ENCODE measurements at places on chromosomes 6 and 20.

DNA sequence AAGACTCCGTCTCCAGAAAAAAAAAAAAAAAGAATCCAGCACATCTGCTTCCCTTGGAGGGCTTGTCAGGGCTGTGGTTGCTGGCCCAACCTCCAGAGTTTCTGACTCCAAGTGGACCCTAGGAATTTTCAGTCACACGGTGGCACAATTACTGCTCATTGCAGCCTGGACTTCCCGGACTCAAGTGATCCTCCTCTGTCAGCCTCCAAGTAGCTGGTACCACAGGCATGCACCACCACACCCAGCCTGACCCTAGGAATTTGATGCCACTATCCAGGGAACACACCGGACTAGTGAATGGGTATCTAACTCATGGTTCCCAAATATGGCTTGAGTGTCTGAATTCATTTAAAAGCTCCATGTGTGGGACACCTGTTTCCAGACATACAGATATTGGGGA is 9.8 kb upstream of the MAPRE1 start:
- DNase-seq: no peak

GRCh38 chr6:123997223-123997622 is 193.6 kb downstream of the NKAIN2 start:
- no peak for DNase-seq

- DNase-seq: peak; percentile 51
These were observed 67.7 kb downstream of the PHACTR2 start for GRCh38 chr6:143745166-143746133.

- no peak for DNase-seq
These were observed 224.0 kb downstream of the EYA2 start for GRCh38 chr20:47118641-47119040.

DNA sequence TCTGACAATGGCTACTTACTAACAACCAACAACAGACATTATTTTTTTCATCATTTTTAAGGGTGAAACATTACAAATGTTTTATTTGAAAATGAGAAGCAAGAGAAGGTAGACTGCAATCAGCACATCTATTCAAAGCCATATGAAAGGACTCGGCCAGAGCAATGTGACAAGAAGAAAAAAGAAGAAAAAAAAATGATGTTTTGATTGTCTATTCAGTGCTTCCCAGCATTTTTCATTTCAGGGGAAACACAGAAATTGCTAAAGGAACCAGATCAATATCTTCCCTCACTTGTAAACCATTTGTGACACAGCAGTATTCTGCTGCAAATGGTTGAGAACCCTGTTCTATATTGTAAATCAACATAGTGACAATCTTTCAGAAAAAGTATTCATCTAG is 270.7 kb downstream of the EYS start:
- DNase-seq: no peak

DNA sequence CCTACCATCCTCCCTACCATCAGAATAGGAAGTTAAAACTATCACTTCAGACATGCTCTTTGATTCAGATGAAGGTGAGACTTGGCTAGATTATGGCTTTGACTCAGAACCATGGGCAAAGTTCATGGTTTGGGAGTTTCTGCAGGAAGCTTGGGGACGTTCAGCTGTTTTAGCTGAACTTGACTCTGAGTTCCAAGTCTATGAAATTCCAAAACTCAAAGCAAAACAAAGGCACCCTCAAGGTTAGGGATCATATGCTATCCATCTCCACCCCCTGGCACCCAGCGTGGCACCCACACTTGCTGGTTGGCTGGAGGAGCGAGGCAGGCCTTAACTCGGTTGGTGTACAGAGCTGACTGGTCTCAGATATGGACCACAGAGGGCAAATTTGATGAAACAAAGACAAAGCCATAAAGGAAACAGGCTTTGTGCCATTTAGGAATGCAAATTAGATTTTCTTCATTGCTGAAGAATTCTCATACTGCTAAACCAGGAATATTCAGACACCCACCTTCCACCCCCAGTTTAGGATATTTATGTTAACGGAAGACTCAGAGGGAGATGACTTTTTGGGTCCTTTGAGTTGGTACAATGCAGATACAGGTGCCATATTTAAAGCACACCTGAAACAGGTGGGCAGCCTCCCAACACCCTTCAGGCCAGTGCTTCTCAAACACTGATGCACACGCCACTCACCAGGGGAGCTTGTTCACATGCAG is 88.4 kb upstream of the SLC22A16 start:
- DNase-seq: no peak

DNA sequence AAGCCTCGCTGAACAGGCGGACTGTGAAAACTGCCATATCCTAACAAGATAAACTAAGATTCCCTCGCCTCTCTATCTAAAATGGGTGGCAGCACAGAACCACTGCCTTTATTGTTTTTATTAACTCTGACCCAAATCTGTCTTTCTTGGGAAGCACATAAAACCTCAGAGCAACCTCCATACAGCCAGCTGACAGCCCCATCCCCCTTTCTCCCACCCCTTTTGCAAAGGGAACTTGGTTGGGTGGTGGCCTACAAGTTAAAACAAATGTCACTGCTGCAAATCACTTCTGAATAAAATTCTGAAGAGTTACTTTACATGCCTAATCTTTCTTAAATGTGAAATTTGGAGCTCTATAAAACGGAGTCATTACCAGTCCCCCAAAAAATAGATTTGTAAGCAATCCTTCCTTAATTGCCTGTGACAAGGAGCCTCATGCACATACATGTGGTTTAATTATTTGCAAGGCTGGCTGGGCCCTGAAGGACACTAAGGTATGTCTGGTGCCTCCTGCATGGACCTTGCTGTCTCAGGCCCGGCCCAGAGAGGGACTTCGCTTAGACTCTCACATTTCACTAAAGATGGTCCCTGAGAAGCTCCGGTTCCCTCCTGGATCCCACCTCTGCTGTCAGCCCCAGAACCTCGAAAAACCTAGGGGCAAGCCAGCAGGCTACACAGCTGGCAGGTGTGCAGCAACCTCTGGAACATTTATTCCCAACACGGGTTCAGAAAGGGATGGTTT is 21.7 kb downstream of the PXDC1 start:
- no peak for DNase-seq

- no peak for DNase-seq
These were observed 20.5 kb downstream of the BPIFA2 start for GRCh38 chr20:33188421-33188820.

DNA sequence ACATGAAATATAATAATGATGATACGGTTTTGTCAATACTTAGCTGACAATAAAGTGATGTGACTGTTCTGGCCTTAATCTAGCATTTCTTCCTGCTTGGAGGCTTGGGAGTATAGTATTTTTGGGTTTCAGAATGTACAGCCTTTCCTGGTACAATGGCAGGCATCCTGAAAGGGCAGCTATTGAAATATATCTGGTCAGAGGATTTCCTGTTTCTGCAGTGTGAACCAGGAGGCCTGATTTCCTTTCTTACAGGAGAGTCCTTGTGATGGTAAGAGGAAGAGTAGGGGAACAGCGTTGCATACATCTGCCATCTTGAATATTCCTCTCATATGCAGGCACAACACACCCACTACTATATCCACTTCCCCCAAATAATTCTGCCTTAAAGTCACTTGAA is 93.7 kb downstream of the MYO6 start:
- no peak for DNase-seq

- no peak for DNase-seq
These were observed 455.8 kb upstream of the MAP3K7 start for GRCh38 chr6:91042656-91043055.

DNA sequence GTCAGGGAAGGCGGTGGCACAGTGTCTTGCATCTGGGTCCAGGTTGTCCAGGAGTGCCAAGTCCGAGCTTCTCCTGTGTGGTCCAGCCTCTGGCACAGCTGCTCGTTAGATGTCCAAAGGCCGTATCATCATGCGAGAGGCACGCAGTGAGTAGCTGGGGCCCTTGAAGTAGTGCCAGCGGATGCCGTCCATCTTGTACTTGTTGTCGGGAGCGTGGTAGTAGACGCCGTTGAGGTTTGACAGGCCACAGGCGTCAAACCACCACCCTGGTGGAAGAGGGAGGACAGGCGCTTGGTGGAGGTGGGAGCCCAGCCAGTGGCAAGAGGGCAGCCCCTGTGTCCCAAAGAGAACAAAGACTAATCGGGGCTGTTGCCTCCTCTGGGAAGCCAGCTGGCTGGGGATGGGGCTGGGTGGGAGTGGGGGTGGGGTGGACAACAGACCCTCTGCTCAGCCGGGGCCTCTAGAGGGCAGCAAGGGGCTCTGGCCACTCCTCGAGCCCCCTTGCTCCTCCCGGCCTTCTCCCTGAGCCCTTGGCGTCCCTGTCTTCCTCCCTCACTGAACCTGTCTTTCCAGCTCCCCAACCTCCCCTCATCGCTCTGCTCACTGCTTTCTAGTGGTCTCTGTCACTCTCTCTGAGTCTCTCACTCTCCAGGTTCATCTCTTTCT is 39.5 kb downstream of the FAM110A start:
- DNase-seq: no peak

DNA sequence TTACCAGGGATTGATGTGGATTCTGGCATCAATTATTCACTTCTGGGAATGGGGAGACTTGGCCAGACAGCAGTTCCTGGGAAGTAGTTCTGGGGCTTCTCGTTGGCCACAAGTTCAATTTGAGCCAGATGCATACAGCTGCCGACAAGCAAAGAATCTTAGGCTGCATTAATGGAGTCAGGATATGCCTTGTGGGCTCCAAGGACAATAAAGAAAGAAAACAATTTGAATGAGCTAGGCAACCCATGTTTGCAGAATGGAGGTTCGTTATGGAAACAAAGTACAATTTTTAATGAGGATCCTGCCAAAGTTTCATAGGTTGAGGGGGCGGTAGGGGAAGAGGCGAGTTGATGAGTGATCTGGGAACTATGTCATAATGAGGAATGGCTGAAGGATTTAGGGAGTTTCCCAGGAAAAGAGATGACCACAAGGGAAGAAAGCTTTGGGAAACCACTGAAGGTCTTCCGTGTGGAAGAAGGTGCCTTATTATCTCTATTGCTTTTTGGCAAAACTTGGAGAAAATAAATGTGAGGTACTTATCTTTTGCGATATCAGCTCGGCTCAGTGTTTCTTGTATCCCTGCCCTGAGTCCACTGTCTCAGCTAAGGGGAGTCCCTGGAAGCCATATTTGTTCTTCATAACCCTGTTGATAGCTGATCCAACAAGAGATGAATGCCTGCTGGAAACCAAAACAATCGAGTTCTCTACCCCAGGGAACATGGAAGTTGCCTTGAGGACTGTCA is 181.0 kb upstream of the ZNF217 start:
- DNase-seq: no peak

DNA sequence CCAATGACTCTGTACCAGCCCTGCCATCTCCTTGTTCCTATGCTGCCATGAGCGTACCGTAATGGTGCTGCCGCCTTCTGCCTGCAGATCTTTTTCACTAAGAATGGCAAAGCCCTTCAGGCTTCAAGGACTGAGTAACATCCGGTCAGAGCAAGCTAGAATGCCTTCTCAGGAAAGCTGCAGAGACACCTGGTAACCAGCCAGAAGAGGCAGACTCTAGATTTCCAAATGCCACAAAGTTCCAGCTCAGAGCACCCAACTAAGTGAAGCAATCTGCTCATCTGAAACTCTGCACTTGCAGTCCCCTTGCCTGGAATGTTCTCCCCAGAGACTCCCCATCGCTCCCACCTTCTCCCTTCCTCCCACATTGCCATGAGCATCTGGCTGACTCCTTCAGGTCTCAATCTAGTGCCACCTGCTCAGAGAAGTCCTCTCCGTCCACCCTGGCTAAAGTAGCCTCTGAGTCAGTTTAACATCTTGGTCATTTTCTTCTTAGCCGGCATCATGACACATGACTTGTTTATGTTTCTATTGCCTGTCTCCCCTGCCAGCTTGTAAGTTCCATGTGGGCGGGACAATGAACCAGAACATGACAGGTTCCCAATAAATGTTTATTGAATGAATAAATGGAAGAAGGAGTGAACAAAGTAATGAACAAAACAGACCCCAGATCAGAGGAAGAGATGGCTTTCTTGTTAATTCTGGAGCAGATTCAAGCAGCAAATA is 6.9 kb upstream of the OCSTAMP start:
- DNase-seq: no peak

DNA sequence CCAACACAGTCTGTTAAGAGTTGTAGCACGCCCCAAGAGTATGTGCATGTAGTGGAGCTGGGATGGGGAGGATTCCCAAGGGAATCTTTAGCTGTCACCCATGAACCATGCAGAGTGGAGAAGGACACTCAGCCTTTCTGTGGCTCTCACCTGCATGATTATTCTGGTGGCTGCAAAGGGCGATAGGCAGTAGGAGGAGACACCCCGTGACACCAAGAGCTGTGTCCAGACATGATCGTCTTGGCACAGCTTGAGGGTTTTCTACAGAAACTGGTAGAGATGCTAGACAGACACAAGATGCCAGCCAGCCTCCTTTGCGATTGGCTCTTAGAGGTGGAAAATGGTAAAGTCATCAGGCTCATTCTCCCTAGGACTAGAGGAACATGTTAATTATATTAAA is 3.1 kb upstream of the CSE1L start:
- DNase-seq: no peak

GRCh38 chr20:39489986-39490560 is 527.9 kb downstream of the DHX35 start:
- no peak for DNase-seq

DNA sequence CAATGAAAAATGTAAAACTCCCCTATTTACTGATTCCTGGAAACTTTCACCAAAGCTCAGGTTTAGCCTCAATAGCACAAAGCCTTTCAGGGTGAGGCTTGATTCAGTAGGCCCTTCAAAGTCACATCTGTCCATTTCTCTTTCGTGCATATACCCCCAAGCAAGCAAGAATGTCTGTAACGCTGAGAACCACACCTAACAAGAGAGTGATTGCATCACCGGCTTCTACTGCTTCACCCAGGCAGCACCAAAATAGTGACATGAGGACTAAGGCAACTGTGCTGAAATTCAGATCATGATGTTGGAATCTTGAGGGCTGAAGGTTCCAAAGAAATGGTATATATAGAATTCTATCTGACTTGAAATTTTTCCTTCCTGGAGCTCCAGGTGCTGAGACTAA is 26.1 kb downstream of the CGA start:
- no peak for DNase-seq

DNA sequence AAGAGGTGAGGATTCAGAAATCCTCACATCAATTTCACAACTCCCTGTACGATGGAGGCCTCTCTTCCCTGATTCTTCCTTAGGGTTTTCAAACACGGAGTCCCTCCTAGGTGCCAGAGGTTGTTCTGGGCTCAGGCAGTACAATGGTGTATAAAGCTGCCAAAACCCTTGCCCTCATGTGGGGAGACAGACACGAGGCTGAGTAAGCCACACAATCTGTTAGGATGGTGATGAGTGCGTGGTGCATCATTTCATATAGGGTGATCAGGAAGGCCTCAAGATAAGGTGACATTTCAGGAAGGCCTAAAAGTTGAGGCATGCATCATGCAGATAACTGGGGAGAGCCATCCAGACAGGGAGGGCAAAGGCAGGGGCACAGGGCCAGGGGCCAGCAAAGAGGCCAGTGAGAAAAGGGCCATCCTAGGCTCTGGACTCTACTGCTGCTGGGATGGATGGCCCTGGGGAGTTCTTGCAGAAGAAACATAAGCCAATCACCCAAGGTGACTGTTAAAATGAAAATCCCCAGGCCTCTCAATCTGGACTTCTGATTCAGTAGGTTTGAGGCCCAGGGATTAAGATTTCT is 186.5 kb downstream of the PRKN start:
- no peak for DNase-seq

GRCh38 chr6:1250489-1251197 is 61.3 kb upstream of the FOXQ1 start:
- DNase-seq: no peak
